Stimulated activated CD8-positive, alpha-beta memory T cell treated with anti-CD3 and anti-CD28 coated beads, Interleukin-15, amount 100 ng/mL, for 24 hours (primary cell): ENCODE measurements at places on chromosomes 2 and 18.

DNA sequence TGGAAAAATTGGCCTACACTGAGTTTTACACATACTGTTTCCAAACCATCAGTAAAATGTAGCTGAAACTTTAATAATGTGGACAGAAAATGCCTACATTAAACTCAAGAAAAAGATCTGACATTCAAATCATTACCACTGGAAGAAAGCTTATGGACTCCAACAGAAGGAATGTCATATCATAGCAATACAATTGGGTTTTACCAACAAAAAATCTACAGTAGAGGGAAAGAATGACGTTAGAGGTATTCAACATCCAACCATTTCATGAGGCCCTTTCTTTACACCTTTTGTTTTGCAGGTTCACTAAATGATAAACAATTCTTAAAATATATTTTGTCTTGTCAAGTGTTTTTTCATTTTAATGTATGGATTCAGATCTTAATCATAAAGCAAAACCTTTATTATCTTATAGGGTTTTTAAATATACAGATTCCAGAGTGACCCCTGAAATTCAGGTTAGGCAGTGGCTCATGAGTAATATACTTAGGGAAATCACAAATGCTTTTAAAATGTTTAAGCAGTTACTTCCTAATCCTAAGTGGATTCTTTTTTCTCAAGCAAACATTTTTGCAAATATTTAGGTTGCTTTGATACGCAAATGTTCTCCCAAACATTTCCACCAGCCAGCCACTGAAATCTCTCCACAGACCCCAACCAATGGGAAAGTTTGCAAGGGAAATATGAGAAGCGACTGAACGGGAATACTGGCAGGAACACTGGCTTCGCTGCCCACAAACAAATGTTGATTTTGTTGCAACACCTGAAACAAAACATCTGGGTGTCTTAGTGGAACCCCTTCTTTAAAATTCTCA, 168.7 kb downstream of the TCF4 start:
- DNase-seq = no peak

GRCh38 chr2:222944552-222944951, 83.7 kb downstream of the ACSL3 start:
- no peak for DNase-seq

DNA sequence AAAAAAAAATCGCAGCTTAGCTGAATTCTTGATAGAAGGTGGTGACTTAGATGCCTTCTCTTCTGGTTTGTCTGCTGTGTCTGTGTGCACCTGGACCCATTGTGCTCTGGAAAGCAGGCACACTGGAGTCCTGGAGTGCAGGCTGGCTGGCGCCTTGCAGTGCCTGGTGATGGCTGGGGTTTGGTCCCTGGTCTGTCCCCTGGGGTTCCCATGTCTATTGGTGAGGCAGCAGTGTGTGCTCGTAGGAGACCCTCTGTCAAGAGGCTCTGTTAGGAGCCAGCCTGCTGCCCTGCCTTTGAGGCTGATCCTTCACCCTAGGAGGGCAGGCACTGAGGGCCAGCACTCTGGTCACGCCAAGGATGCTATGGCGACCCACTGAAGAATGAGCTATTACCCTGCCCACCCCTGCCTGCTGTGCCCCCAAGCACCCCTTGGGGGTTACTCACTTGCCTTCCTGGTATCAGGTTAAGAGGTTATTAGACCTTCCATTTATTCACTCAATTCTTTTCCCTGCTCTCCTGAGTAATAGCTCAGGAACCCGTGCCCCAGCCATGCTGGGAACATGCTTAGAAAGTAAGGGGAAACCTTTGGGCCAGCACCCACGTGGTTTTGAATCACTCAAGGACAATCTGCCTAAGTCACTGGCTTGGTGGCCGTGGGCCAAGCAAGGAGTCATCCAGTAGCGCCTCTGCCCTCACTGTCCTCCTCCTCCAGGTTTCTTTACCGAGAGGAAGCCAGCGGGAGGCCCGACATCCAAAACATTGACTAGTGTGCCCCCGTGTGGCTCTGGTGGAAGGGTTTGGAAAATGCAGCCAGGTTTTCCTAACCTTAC, 284.5 kb downstream of the PRKCE start:
- DNase-seq = no peak

DNA sequence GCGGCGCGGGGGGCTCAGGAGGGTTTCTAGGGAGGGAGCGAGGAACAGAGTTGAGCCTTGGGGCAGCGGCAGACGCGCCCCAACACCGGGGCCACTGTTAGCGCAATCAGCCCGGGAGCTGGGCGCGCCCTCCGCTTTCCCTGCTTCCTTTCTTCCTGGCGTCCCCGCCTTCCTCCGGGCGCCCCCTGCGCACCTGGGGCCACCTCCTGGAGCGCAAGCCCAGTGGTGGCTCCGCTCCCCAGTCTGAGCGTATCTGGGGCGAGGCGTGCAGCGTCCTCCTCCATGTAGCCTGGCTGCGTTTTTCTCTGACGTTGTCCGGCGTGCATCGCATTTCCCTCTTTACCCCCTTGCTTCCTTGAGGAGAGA, 5.2 kb downstream of the PROC start:
- DNase-seq = no peak

GRCh38 chr2:184367211-184367610, 231.1 kb upstream of the ZNF804A start:
- DNase-seq = no peak

DNA sequence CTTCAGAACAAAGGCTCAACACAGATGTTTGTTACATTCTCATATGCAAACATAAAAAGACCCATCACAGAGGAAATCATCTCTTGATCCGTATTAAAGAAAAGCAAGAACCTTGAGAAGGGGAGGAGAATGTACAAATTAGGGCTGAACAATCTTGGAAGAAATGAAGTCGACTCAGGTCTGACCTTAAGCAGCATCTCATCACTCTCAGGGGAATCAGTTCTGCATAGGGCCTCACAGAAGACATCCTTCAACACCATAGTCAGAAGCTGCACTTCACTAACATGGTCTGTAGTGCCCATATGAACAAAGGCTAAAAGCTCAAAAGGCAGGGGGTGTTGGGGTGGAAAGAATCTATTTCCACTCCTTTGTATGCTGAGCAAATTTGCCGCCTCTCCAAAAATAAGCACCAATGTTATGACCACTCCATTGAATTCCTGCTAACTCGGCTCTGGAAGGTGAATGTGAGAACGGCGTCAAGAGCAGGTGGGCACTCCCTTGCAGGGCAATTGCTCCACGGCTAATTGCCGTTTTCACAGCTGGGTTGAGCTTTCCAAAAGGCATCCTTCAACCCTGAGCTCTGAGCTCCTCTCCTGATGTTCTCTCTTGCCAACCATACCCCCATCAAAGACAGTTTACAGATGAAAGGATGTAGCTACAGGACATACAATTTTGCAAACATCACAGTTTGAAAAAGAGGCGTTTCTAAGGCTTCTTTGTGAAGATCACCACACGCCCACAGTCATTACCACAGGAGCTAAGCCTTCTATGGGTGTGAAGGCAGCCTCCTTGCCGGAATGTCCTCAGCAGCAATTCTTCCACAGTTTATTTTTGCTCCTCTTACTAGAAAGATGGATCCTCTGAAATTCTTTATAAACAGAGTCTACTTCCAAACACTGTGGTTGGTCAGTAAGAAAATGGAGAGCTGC, 10.0 kb downstream of the KLF7 start:
- no peak for DNase-seq

DNA sequence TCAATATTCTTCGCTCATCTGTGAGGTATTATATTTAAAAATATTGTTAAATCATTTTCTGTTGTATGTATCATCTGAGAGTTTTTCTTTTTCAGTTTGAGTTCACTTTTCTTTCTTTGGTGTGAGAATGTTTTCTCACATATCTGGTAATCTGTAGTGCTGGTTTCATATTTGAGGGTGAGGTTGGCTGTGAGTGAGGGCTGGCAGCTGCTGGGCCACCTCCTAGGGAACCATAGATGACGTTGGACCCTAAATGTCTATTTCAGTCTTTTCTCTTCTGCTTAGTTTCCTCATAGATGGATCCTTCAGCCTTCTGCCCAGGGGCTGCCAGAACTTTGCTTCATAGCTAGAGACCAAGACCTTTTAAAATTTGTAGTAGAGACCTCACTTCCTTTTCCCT, 33.5 kb downstream of the MGAT5 start:
- no peak for DNase-seq

GRCh38 chr2:199316851-199317250, 140.9 kb downstream of the SATB2 start:
- no peak for DNase-seq

DNA sequence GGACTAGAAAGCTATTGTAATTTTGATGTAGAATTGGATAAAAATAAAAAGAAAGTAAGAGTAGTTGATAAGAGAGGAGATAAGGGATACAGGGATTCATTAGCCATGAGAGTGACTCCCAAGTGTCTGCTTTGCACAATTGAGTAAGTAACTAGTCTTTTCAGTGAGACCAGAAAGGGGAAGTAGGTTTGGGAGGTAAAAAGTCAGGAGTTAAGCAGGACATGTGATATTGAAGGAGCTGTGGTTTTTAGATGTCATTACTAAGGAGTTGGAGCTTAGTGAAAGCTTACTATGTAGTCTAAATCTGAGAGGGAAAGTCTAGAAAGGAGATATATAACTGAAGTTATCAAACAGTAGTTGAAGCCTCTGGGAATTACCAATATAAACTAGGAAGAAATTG, 93.4 kb downstream of the SLC5A7 start:
- no peak for DNase-seq

GRCh38 chr2:130764821-130765115, 9.4 kb downstream of the AMER3 start:
- DNase-seq = no peak

- no peak for DNase-seq
Observed at GRCh38 chr2:222080141-222080540, 218.7 kb downstream of the PAX3 start.

DNA sequence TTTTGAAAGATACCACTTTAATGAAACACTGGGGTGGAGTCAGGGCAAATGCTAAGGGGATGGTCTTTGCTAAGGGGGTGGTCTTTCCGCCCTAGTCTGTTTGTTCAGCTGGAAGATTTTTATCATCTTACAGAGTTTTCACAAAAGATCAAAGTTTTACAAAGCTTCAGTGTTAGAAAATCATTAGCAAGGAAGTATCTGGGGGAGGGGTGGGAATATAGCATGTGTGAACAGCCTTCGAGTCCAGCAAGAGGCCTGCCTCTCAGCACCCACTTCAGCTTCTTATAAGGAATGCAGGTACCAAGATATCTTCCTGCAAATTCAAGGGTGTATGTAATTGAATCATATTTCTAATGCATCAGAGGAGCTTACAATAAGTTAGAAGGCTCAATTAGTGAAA, 112.9 kb downstream of the RAPGEF4 start:
- no peak for DNase-seq

DNA sequence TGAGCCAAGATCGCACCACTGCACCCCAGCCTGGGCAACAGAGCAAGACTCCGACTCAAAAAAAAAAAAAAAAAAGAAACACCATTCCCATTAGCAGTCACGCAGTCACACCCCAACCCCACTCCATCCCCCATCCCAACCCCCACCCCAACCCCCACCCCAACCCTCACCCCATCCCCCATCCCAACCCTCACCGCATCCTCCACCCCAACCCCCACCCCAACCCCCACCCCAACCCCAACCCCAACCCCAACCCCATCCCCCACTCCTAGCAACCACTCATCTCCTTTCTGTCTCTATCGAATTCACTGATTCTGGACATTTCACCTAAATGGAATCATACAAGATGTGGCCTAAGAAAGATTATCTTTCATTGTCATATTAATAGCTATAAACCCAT, 25.9 kb upstream of the ATP9B start:
- DNase-seq = no peak

GRCh38 chr2:176747928-176748327, 464.7 kb upstream of the HNRNPA3 start:
- no peak for DNase-seq

- no peak for DNase-seq
Observed at GRCh38 chr2:128537646-128538045, 219.0 kb upstream of the HS6ST1 start.

GRCh38 chr18:62400916-62401315, 75.8 kb downstream of the TNFRSF11A start:
- DNase-seq = no peak

DNA sequence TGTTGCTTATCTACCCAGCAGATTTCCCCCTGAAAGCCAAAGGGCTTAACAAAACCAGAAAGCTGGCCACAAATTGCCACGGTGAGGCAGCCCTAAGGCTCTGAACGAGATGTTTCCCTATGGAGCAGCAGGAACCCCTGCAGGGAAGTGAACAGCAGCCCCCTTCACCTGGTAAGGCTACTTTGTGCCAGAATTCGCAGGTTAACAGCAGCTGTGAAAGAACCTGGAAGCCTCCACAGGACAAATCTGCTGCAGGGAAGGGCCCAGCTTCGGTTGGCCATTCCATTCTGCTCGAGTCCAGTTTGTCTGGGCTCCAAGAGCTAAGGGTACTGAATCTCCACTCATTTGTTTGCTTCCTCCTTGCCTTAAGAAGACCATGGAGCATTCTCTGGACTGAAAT, 175.3 kb downstream of the PDE11A start:
- no peak for DNase-seq

GRCh38 chr2:20450201-20450999, 3.5 kb downstream of the RHOB start:
- DNase-seq = no peak

- no peak for DNase-seq
Observed at GRCh38 chr2:115560666-115561065, 1118.2 kb downstream of the DPP10 start.

DNA sequence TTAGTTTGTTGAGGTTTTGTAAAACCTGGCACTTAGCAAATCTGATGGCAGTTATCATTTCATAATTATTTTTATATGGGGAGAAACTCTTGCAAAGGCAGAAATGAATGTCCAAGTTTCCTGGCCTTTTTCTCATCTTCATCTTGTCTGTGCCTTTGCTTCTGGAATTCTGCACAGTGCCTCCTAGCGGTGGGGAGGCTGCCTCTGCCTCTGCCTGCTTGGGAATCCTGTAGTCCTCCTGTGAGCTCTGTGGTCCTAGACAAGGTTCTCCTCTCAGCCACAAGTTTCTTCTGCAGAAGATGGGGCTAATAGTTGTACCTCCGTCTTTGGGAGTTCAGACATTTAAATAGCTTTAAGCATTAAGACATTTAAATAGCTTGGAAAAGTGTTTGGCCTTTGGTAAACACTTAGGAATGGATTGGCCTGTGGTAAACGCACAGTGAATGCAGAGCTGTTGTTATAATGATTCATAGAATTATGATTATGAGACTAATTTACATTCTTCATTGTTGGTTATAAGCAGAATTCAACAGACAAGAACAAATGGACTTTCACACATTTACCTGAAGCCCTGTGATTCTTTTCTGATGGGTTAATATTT, 101.2 kb downstream of the ZNF236 start:
- DNase-seq = no peak

GRCh38 chr2:219426068-219426443, 7.9 kb downstream of the DES start:
- DNase-seq = no peak

- no peak for DNase-seq
Observed at GRCh38 chr2:53989210-53989862, 18.5 kb upstream of the PSME4 start.

DNA sequence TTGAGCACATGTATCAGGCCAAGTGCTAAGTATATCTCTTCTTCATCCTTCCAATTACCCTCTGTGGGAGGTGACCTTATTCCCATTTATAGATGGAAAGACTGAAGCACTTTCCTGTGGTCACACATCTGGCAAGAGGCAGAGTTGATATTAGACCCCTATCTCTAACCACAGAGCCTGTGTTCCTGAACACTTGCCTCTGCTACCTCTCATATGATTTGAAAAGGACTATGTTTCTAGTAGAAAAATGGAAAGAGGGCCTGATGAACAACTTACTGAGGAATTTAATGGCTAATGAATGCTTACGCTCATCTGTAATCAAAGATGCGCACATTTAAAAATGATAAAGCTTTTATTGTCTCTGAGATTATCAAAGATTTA, 46.2 kb upstream of the DYNC2LI1 start:
- no peak for DNase-seq

GRCh38 chr2:53473236-53473635, 294.4 kb upstream of the CHAC2 start:
- no peak for DNase-seq
